Fibroblast of mammary gland (primary cell): ENCODE measurements at places on chromosomes 3 and 15.

DNA sequence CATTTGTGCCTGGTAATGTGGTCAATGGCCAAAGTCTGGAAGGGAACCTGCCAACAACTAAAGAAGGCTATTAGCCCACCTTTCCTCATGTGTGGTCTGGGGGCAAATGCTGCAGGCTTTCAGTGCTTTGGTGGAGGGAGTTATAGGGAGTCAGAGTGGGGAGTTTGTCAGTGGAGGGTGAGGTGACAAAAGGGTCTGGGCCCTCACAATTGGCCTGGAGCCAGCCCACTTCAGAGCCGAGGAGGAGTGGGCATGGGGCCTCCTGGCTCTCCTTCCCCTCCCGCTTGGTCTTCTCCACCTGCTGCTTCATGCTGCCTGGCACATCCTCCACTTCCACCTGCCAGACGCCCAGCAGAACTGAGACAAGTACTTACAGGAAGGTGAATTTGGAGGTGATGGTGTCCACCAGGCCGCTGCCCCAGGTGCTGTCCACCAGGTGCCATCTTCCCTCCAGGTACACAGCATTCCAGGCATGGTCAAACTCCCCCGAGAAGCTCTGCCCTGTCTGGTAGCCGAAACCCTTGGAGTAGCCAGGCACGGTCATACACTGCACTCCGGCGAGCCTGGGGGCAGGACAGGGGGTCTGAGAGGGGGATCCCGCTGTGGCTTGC is 40.9 kb downstream of the KY start:
- no peak for DNase-seq

GRCh38 chr15:76460871-76461270 is 124.3 kb downstream of the ISL2 start:
- DNase-seq, result peak; percentile 13

DNA sequence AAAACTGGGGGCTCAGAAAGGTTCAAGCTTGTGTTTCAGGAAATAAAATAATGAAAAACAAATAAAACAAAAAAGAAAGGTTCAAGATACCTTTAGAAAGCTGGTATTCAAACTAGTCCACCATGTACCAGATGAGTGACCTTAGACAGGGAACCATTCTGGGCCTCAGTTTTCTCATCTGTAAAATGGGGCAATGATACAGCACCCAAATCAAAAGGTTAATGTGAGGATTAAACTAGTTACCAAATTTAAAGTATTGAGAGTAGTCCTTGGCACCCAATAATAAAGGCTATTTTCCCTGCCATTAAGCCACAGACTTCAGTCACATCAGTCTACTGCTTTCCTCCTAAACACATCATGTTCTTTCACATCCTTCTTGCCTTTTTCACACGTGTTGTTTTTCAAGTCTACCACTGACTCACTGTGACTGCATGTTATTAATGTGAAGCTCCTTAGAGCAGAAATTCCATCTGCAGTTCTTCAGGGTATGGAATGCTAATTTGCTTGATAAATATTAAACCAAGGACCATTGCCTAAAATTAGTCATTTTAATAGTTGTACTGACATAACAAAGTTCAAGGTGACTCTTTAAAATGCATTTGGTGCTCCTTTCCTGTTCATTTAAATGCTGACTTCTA is 19.9 kb downstream of the TAMM41 start:
- peak; percentile 49 for DNase-seq

DNA sequence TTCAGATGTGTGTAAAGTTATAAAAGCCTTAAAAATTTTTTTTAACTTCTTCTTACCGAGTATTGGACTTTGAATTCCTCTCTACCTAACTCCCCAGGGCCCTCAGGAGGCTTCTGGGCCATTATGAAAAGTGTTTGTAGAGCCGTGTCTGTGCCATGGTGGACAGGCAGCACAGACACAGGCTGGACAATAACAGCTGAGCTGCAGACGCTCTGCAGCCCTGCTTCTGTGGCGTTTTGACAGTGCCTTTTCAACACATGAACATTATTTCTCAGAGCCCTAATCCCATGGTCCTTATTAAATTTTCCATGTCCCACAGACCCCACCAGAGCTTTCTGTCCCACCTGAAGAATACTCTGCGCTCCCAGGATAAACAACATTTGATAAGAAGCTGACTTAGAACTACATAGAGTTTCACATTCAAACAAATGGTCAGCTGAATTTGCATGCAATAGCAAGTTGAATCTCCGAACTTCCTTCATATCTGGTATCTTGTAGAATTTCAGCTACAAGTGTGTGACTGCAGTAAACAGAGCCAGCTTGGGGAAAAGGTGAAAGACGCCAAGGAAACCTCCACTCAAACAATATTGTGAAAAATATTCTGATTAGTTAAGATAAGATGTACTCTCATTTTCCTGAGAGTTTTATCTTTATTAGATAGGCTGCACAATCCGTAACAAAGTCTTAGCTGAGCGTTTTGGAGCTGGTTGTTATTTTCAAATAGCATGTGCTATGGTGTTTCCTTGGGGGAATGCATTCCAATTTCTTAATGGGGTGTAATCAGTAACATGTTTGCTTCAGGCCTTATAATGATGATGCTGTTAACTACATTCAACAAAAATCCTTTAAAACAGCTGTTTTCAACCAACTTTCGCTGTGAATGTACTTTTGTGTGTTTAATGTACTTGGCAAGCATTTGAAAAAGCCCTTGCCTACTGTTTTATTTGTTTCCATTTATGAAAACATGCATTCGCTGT is 378.2 kb downstream of the MECOM start:
- no peak for DNase-seq

- DNase-seq, result no peak
Observed at GRCh38 chr3:5498981-5499380, 311.5 kb downstream of the EDEM1 start.

DNA sequence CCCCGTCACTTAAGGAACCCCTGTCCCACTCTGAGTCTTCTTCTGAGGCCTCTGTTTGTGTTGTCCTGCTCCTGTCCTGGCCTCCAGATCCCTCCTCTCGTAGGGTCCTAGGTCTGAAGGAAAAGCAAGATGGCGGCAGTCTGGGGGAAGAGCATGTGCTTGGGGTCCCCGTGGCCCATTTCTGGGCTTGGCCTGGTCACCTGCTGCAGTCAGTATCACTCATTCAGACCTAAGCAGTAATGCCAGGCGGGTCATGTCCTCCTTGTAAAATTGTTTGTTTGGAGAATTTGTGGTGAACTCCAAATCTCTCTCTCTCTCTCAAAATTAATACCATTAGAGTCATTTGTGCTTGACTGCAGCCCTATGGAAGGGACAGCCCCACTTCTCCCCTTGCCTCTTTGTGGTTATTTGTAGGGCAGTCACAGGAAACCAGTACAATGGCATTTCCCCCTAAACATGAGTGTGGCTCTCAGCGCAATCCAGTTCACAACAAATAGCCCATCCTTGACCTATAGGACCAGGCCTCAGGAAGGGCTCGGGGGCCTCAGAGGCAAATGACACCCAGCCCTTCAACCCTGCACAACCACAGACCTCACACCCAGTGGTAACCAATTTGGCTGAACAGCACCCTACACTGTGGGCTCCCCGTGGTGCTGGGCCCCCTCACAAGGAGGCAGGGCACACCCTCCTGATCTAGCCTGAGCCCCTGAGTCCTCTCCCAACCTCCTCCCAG is 173.5 kb downstream of the OR4M2 start:
- no peak for DNase-seq

DNA sequence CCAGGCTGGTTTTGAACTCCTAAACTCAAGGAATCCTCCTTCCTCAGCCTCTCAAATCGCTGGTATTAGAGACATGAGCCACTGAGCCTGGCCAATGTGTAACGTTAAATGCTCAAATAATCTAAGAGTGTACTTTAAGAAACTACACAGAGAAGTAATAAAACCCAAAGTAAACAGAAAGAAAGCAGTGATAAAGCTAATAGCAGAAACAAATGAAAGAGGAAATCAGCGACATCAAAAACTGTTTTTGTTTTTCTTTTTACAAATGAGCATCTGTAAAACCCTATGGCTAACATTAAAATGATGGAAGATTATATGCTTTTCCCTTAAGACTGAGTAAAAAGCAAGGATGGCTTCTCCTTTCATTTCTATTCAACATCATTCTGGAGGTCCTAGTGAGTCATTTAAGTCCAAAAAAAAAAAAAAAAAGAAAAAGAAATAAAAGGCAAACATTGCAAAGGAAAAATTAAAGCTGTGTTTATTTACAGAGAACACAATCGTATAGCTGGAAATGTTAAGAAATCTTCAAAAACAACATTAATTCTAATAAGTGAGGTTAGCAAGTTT is 36.8 kb upstream of the FNDC3B start:
- no peak for DNase-seq

- no peak for DNase-seq
Observed at GRCh38 chr3:183613366-183614285, 21.8 kb upstream of the KLHL24 start.

DNA sequence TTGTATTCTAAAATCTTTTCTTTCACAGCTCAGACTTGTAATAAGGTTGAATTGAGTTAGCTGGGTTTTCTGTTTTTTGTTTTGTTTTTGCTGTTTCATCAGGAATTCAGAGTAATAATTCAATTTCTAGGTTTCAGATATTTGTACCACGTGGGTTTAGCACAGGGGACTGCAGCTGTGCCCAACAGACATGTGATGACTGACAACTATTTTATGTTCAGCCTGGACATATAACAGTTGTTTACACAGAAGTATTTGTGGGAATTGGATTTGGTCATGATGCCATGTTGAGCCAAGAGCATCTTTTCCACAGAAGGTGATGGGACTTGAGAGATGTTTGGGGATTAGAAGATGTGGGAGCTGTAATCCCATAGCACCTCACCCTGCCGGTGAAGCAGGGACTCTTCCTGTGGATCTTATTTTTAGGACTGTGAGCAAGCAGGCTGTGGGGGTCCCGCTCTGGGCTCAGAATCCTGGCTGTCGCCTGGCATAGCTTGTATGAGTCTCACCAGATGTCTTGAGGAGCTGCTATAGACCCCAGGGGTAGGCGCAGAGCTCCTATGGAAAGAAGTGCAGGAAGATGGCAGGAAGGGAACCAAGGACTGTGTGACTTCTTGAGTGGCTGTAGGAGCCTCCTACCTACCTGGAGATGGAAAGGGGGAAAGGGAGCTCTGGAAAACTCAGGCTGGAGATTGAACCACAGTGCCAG is 23.7 kb downstream of the PXYLP1 start:
- DNase-seq, result no peak

DNA sequence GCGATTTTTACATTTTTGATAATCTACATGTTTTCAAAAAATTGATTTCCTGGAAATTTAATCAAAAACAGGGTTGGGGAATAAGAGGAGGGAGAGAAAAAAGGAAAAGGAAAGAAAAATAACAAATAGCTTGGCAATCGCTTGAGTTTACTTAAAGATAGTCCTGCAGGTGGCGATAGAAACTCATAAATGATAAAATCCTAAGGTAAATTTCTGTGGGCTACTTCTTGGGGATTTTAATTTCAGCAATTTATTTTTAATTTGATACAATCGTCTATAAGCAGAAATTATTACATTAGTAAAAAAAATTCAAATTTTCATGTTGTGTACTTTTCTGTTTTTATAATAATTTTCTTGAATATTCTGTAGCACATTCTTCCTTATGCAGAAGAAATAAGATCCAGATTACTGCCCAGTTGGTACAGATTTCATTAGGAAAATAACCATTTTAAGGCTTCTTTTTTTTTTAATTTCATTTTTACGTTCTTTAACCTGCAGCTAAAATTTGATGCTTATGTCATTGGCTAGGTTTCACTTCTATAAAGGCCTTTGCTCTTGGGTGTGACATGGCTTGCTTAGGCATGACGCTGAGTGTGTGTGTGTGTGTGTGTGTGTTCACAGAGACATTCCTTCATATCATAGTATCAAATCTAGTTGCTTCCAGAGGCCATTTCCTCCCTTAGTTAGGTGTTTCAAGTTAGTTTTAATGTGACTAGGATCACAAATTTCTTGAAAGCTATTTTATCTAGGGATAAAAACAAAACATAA is 181.8 kb downstream of the MCTP2 start:
- DNase-seq, result peak; percentile 35

GRCh38 chr3:64554096-64554920 is 133.5 kb downstream of the ADAMTS9 start:
- no peak for DNase-seq

DNA sequence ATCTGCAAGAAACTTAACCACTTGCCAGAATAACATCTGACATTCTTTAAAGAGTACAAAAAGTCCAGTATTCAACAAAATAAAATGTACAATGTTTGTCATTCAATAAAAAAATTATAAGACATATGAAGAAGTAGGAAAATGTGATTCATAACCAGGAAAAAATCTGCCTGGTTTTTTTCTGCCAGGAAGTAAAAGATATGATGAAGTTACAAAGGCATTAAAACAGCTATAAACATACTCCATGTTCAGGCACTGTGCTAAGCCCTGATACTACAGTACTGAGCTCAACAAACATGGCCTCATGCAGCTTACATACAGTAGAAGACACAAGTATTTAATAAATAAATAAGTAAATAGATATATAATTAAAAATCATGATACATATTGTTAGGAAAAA is 178.4 kb upstream of the STT3B start:
- DNase-seq, result peak; percentile 7

DNA sequence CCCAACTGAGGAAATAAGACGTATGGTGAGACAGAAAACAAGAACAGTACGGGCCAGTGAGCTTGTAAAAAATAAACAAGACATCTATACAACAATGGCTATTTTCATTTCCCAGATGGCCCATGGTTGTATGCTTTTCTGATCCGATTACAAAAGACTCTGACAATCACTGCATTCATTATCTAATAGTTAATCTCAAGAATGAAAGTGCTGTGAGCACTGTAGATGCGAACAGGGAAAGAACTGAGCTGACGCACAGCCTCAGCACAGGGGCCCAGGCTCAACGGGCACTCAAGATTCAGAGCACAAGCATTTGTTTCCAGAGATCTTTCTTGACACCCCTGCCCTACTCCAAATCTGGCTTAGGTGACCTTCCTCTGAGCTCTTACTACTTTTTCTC is 6.9 kb downstream of the MTMR10 start:
- DNase-seq, result no peak

GRCh38 chr15:59294574-59295260 is 78.0 kb downstream of the MYO1E start:
- DNase-seq, result peak; percentile 97

- no peak for DNase-seq
Observed at GRCh38 chr15:36026627-36027283, 480.8 kb upstream of the DPH6 start.

GRCh38 chr15:61070111-61070901 is 158.8 kb downstream of the RORA start:
- peak; percentile 22 for DNase-seq

DNA sequence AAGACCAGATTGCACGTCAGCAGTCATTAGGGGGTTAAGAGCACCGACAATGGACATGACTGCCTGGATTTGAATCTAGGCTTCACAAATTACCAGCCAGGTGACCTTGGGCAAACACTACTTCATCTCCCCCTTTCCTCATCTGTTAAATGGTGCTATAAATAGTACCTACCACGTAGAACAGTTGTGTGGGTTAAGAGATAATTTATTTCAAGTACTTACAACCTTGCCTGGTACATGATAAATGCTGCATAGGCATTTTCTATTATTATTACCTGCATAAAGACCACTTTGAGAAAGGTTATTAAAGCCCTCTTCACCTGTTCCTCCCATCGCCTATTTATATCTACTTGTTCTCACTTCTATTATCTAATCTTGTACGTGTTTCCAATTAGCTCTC is 64.7 kb downstream of the BTD start:
- no peak for DNase-seq
